ENCODE measurements at places on chromosomes 16 and 17.

GRCh38 chr16:53614346-53614745 lies 89.3 kb downstream of the RPGRIP1L start:
- DNase-seq: no peak

DNA sequence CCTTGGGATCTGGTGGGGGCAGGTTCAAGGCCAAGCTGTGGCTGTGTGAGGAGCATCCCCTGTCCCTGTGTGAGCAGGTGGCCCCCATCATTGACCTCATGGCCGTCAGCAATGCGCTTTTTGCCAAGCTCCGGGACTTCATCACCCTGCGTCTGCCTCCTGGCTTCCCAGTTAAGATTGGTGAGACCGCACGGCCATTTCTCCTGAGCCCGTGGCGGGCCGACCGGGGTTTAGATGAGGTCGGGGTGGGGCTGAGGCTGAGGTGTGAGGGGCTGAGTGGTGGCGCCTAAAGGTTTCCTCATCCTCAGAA lies 10.7 kb downstream of the CORO6 start:
- DNase-seq: no peak

DNA sequence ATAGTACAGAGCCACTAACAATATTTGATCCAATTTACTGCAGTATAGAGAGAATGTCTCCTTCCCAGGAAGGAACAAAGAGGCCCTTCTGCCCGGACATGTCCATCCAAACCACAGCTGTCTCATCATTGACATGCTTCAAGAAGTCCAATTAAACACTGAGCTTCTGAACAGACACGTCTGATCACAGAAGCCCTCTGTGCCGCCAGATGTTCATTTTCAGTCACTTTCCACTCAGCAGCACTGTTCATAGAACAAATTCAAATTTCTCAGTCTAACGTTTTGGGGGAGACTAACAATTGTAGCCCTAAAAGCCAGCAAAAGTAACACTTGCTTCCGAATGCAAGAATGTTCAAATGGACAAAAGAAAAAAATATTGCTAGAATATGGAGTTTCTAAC lies 15.3 kb downstream of the ZC3H7A start:
- no peak for DNase-seq

DNA sequence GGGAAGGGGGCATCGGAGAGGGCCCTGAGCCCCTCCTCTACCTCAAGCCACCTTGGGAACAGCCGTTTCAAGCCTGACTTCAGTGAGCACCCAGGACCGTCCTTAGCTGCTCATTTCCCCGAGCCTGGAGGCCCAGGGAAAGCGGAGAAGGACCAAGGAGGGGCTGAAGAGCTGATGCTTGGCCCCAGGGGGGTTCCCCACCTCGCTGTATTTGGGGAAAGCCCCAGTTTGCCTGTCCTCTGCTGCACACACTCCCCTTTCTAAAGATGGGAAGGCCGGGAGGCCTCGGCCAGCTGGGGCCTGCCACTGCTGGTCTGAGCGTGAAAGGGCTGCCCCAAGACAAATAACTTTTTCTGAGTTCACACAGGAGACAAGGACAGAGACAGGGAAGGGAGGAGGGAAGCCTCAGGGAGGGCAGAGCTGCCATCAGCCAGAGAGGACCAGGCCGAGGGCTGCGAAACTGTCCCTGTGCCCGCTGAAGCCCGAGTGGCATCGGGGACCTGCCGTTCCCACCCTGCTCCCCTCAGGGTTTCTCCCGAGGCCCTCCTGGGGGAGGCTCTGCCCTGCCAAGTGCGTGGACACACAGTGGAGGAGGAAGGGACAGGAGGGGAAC lies 11.6 kb downstream of the ZACN start:
- DNase-seq: no peak

DNA sequence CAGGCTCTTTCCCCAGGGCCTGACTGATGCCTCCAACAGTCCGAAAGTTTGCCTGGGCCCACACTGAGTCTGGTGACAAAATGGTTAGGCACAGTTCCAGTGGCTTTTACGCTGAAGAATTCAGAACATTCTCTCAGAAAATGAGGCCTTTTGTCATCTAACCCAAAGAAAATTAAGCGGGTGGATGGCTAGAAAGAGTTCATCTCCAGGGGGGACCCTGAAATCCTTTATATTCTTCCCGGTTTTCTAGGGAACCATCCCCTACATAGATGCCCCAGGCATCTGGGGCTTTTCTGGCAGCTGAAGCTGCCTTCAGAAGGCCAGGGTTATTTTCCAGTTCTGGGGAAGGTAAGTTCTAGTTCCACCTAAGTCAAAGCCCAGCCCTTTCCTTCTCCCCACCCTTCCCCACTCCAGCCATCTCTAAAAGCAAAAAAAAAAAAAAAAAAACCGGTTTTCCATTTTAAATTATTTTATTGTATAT lies 2.2 kb downstream of the RASD1 start:
- DNase-seq: no peak

GRCh38 chr16:89434490-89434889 lies 55.9 kb downstream of the ANKRD11 start:
- DNase-seq: no peak

DNA sequence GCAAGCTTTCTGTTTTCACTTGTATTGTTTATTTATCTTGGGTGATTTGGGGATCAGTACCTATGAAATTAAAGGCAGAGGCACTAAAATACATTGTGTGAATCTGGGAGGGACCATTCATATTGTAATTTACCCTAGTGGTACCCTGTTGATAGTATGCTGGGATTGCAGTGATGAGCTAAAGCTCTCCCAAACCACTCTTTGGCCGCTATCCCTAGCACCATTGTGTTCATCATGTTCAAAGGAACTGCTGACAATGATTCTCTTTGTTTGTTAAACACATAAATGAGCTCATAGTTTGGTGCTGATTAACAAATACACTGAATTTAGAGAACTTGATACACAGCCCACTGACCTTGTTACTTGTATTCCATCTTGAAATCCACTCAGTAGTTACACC lies 1469.8 kb downstream of the CDH11 start:
- DNase-seq: no peak

DNA sequence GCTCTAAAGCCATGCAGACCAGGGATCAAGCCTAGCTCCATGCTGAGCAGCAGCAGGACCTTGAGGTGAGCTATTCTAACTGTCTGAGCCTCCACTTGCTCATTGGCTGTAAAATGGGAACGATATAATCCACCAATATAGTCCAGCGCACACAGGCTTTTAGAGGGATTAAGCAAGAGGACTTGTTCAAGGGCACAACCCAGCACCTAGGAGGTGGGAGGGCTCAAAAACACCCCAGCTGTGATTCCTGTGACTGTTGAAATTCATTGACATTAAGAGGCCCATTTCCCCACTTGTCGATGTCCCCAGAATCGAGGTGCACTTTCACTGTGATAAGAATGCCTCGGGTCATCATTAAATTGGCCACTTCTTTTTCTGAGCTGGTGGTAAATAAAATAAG lies 4.1 kb downstream of the USH1G start:
- DNase-seq: no peak

- DNase-seq: no peak
These were observed 14.4 kb upstream of the CBX8 start for GRCh38 chr17:79811011-79811867.

DNA sequence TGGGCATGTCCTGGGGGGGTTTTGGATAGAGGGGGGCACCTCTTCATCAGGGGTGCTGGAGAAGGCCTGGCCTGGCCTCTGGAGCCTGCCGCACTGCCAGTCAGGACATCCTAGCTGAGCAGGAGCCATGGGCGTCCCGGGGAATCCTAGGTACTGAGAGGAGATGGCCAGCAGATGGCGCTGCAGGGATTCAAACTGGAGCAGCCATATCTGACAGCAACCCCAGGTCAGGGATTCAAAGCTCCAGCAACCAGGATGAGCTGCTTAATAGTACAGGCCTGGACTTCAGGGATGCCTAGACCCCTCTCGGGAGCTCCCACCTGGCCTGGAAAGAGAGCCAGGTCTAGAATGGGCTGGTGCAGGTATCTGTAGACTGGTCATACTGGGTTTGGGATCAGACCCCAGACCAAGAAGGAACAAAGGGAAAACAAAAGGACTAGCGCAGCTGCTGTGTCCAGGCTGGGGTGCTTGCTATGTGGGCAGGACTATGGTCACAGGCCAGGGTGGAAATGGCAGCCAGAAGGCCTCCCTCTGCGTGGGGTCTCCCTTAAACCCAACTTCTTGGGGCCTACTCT lies 306.9 kb upstream of the RBFOX1 start:
- no peak for DNase-seq

DNA sequence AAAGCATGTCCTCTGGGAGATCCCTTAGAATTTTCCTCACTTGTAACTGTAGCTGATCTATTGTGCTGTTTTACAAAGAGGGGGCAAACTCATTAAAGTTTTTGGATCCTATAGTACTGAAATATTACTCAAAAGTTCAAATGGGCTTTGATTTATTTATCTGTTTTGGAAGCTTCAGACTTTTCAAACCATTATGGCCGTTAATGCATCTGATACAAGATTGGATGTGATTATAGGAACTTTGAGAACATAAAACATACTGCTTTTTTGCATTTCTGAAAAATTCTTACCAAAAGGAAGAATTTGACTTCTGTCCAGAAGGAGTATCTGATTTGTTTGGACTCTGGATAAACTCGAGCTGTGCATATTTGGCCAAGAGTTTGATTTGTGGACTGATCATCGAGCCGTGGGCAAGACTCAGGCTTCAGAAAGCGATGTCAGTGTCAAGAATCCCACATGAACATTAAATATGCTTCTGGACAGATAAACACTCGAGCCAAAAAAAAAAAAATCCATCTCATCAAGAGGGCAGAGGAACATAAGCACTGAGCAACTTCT lies 8.2 kb upstream of the MARCHF10 start:
- no peak for DNase-seq

GRCh38 chr17:17978481-17979424 lies 6.1 kb downstream of the DRC3 start:
- no peak for DNase-seq

GRCh38 chr16:66130296-66130905 lies 236.1 kb upstream of the CDH5 start:
- no peak for DNase-seq

DNA sequence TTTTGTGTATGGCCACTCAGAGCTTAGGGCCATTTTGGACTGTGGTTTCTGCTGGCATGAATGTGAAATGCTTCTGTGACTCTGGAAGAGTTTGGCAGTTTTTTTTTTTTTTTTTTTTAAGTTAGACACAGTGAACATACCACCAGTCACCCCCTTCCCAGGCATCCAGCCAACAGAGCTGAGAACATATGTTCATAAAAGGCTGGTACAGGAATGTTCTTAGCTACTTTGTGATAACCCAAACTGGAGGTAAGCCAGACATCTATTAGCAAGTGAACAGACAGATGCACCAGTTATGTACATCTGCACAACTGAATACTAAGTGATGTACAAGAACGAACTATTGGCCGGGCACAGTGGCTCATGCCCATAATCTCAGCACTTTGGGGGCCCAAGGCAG lies 92.7 kb downstream of the ABCC1 start:
- DNase-seq: no peak

DNA sequence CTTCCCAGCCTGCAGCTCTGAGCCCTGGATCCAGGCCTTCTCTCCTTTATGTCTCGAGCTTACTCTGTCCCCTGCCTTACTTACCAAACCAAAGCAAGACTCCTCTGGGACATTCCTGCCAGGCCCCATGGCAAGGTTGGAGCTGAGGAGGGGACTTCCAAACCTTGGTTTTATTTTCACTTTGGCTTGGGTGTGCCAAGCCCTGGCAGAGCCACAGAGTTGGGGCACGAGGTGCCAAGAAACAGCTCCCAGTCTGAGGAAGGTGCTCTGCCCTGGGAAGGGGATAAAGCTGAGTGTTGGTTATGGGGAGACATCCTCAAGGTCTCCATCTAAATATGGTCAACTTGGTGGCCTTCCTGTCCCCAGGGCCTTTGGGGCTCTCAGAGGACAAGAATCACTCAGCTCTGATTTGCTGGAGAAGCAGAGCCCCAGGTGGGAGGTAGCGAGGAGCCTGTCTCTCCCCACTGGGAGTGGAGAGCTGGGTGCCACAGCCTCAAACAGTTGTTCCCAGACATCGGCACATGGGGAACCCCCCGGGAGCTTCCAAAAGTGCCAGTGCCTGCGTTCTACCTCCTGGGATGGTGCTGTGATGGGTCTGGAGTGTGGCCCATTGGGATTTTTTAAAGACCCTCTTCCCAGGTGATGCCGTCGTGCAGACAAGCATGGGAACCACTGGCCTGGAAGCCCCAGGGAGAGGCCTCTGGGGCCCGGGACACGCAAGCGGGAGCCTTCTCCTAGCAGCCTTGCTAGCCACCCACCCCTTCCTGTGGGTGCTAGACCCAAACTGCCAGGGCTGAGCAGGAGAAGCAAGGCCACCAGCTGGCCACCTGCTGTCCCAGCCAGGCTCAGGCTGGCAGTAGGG lies 10.3 kb downstream of the NLRC5 start:
- DNase-seq: no peak

DNA sequence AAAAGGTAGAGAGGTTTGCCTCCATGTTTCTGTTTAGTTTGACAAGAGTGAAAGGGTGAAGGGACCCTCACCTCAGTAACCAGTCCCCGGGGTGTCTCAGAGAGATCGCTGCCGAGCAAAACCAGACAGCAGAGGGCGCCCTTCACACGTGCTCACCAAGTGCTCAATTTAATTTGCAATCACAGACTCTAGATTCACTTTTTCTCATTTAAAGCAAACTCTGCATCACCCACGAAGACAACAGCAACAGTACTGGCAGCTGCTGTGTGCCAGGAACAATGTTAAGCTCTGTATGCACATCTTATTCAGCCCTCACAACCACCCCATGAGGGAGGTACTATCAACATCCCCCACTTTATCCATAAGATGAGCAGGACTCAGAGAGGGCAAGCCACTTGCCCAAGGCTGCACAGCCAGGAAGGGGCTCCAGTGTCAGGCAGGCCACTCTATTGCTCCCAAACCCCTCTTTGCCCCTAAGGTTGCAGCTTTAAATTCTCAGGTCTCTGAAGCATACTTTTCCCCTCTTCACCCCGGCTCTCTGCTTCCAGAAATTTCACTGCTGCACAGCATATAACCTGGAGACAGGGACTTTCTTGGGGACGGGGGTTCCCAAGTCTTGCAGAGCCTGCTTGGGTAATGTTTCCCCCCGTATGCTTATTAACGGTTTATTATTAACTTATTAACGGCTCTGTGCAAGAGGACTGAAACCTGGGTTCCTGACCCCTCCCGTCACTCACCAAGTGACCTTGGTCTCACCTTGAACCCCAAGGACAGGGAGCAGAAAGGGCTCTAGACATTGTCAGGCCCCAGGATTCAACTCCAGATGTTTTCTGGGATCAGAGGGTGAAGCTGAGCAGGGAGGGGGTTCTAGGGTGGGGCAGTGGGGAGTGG lies 70.9 kb downstream of the CNGB1 start:
- DNase-seq: peak; percentile 62

GRCh38 chr17:21474815-21475214 lies 98.7 kb downstream of the KCNJ12 start:
- no peak for DNase-seq
